NCI-H510A treated with DMSO at 0.1 percent for 48 hours (cell line): ENCODE measurements at places on chromosomes 11 and 22.

GRCh38 chr11:93939084-93939760 is 81.9 kb upstream of the HEPHL1 start:
- no peak for DNase-seq

DNA sequence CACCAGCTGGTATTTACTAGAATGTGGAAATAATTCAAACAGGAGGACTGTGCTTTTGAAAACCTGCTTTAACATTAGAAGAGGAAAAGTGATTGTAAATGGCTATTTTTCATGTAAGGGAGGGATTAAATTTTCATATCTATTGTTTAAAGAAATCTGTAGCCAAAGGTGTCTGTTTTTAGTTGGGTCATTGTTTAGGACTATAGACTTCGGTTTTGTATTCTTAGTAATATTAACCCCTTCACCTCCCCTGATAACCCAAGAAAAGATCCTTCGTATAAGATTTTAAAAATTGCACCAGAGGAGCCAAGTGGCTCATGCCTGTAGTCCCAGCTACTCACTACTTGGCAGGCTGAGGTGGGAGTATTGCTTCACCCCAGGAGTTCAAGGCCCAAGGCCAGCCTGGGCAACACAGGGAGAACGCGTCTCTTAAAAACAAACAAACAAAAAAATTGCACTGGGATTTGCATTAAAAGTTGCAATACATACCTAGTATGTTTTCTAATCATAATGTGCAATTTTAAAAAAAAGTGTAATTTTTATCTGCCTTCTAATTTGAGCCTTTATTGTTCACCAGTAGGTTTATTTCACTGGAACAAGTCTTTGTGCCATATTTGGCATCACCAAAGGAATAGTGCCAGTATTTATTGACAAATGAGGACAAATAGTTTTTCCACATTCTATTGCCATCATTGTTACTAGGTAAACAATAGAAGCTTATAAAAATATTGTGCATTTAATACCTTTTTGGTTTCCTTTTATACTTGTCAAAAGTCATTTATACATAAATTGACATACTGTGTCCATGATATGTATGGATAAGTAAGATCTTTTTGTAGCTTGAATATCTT is 34.3 kb downstream of the MTMR3 start:
- no peak for DNase-seq

DNA sequence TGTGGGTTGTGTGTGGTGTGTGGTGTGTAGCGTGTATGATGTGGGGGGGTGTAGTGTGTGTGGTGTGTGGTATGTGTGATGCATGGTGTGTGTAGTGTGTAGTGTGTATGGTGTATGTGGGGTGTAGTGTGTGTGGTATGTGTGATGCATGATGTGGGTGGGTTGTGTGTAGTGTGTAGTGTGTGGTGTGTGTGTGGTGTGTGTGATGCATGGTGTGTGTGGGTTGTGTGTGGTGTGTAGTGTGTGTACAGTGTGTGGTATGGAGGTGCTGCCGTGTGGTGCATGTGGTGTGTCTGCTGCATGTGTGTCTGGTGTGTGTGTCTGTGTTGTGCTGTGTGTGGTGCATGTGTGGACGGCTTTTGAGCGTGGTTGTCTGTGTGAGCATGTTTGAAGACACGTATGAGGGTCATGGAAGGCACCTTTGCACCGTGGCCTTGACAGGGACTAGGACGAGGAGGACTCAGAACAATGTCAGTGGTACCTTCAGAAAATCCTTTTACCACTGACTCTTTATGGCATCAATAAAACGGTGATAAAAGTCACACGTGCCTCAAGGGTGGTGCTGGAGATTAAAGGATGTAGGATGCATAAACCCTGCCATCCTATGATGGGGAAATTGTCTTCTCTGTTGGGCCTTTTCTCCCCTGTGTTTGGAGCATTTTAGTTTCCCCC is 328.7 kb upstream of the B3GAT1 start:
- no peak for DNase-seq

- DNase-seq, result no peak
These were observed 39.9 kb downstream of the SGSM3 start for GRCh38 chr22:40410272-40410671.

DNA sequence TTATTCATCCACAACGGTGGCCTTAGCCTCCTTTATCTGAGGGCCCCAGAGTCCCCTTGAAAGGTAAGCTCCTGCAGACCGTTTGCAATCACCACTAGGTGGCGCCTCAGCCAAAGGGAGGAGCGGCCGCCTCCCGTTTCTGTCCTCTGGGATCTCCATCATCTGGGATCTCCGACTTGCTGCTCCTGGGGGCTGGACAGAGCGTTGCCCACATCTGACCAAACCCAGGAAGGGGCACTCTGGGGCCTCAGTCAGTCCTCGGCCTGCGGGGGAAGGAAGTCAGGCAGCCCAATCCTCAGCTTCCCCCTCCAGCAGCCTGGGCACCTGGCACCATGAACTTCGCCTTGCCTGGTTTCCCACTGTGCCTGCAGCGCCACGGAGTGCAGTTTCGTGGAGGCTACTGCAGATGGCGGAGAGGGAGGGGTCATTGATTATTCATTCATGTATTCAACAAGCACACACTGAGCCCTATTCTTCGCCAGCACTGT is 23.5 kb downstream of the TP53I11 start:
- DNase-seq, result peak; percentile 30

DNA sequence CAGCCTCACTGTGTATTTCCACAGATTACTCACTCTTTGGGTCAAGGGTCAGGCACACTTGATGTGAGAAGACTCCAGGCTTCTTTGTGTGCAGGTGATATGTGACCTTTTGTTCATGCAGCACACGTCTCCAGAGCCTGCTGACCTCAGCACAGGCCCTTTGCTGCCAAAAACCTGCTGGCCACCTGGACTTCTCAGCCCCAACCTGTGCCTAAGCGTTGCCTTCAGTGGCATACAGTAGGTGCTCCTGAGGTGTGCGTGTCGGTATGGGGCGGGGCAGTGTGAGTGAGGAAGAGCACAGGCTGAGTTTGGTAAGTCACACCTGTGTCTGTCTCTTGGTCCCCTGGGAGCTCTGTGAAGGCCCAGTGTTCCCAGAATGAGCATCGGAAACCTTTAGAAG is 58.1 kb downstream of the WNT11 start:
- DNase-seq, result no peak

GRCh38 chr11:64027651-64028397 is 7.9 kb upstream of the FLRT1 start:
- no peak for DNase-seq

- DNase-seq, result no peak
These were observed 36.9 kb downstream of the SHANK2 start for GRCh38 chr11:71215425-71215965.

DNA sequence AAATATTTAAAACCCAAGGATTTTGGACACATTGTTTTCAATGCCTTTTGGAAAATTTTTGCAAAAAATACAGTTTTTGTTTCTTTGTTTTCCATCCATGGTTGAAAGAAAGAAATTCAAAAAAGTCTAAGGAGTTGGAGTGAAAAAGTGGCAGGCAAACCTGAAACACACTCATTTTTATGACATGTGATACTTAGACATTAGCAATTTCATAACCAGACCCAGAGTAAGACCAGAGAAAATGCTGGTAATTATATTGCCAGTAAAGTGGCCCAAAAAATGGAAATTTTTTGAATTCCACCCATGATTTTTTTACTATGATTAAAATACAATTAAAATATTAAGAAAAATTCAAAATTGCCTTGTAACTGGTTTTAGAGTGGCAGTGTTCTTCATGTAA is 128.2 kb downstream of the SLC17A6 start:
- no peak for DNase-seq

DNA sequence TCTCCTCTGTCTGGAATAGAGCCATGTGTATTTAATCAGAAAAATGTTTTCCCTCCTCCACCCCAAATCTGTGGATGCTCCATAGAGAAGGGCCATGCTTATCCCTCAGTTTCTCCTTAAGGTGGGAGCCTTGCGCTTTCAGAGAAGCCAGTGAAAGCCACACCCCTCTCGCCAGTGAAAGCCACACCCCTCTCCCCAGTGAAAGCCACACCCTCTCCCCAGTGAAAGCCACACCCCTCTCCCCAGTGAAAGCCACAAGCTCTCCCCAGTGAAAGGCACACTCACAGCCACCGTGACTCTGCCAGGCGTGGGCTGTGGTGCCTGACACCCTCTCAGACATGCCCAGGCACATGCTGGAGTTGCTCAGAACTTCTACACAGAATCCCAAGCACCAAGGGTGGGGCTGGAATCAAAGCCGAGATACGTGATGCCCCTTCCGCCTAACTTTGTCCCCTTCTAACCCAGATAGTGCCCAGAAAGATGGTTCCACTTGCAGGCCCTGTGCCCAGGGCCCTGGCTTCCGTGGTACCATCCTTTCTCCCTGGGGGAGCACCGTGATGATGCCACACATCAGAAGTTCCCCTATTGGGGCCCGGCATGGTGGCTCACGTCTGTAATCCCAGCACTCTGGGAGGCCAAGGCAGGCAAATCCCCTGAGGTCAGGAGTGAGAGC is 16.5 kb upstream of the PRR5 start:
- no peak for DNase-seq

DNA sequence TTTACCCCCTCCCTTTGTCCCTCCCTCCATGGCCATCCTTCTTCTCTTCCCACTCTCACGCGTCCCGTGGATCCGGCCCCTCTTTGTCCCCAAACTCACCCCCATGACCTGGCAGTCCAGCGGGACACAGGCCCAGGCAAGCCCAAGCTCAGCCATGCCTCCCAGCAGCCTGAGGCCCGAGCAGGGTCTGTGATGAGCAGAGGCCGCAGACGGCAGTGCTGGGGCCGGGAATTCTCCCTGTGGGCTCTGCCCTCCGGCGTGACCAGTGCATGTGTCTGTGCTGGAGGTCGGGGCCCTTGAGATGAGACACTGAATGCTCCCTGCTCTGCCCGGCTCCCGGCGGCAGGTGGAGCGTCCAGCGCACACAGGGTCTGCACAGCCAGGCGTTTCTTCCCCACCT is 237.9 kb downstream of the BRD1 start:
- DNase-seq, result no peak

GRCh38 chr11:15874704-15875103 is 481.6 kb downstream of the SOX6 start:
- DNase-seq, result no peak

- DNase-seq, result no peak
These were observed 26.4 kb downstream of the MN1 start for GRCh38 chr22:27775087-27775698.

GRCh38 chr11:77455740-77456139 is 18.2 kb downstream of the PAK1 start:
- no peak for DNase-seq

- no peak for DNase-seq
These were observed 81.7 kb upstream of the SHISAL1 start for GRCh38 chr22:44394246-44395117.

- no peak for DNase-seq
These were observed 21.3 kb downstream of the IZUMO1R start for GRCh38 chr11:94325681-94326080.

DNA sequence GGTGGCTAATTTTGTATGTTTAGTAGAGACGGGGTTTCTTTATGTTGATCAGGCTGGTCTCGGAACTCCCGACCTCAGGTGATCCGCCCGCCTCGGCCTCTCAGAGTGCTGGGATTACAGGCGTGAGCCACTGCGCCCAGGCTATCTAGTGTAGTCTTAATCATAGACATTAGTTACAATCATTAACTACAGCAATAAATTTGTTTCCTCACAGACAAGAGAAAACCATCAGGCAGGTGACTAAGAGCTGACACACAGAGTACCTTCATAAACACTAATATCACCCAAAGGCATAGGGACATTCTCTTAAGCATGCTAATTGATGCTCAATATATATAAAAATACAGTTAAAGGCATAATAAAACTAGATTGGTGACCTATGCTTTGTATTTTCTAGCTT is 19.4 kb downstream of the SDHD start:
- no peak for DNase-seq

DNA sequence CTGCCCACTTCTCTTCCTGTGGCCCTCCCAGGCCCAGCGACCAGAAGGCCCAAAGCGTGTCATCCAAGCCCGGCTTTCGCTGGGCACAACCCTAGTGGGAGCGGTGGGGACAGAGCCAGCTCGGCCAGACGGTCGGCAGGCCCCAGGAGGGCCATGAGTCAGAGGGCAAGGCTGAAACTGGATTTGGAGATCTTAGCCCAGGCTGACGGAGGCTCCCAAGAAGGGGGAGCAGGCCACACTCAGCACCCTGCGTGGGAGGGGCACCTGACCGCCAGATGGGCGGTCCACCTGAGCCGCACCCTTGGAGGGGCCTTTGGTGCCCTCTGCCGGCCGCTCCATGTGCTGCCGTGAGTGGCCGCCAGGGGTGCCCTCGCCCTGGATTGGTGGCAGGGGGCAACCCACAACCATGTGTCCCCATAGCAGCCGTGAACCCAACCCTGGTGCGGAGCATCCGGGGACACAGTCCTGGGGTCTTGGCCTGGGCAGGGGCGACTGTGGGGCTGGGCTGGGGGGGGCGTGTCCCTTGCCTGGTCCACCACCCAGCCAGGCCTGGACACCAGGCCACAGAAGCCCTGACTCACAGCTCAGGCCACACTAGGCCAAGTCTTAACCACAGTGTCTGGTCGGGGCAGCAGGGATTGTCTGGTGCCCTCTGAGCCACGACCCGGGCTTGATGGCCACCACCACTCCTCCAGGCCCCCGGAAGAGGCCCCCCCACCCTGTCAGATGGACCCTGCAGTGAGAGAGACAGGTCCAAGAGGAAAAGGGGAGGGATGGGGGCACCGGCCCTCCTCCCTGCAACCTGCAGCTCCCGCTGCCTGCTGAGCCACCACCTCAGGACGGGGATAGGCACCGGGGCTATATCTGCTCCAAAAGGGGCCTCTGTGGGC is 19.2 kb upstream of the TALDO1 start:
- no peak for DNase-seq

GRCh38 chr22:28132466-28132865 is 213.4 kb upstream of the PITPNB start:
- DNase-seq, result no peak

- DNase-seq, result no peak
These were observed 2.8 kb upstream of the ROBO4 start for GRCh38 chr11:124900464-124900863.

- peak; percentile 79 for DNase-seq
These were observed 206.5 kb upstream of the CTSC start for GRCh38 chr11:88543902-88544655.

DNA sequence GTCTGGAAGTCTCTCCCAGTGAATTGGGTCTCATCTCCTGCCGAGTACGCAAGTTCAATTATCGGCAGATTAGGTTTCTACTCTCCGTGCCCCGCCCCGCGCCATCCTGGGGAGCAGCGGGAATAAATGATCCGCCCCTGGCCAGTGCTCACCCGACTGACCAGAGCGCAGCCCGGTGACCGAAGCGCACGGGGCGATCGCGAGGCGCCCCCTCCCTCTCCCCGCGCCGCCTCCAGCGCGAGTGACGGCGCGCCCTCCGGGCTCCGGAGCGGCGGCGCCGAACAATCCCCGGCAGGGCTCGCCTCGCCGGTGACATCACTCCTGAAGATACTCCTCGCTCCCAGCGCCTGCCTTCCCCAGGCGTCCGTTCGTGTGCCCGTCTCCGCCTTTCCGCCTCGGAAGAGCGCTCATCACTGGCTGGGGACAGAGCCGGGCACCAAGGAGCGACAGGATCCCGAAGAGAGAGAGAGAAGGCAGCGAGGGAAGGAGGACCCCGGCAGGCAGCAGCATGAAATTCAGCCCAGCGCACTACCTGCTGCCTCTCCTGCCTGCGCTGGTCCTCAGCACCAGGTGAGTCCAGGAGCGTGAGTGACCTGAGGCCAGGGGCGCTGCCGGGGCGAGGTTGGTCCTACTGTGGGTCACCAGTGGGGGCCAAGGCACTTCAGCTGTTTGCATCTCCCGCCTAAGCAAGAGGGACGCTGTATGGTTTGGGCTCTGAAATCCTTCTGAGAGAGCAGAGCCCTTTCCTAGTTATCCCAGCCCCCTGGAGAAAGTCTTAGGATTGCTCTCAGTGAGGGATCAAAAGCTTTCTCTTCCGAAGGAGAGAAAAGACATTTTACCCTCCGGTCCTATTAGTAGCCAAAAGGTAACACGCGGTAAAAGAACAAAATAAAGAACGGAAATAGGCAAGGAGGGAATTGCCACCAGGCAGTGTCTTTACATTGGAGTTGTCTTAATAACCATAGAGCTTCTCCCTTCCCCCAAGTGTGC is at the start of gene LUZP2:
Gene LUZP2 (plus strand): TSS at position 318 of the 990 bp plus-strand sequence.
- DNase-seq, result peak; percentile 38
